ENCODE measurements at places on chromosomes 1 and 21.

- DNase-seq = no peak
Measured at GRCh38 chr1:245800901-245801605, 646.3 kb downstream of the KIF26B start.

- no peak for DNase-seq
Measured at GRCh38 chr1:38005195-38006007, at the start of gene FHL3. TSS of gene FHL3 (minus strand) at chr1:38005514. CDS start at chr1:37999412, 6,102 bp downstream.

DNA sequence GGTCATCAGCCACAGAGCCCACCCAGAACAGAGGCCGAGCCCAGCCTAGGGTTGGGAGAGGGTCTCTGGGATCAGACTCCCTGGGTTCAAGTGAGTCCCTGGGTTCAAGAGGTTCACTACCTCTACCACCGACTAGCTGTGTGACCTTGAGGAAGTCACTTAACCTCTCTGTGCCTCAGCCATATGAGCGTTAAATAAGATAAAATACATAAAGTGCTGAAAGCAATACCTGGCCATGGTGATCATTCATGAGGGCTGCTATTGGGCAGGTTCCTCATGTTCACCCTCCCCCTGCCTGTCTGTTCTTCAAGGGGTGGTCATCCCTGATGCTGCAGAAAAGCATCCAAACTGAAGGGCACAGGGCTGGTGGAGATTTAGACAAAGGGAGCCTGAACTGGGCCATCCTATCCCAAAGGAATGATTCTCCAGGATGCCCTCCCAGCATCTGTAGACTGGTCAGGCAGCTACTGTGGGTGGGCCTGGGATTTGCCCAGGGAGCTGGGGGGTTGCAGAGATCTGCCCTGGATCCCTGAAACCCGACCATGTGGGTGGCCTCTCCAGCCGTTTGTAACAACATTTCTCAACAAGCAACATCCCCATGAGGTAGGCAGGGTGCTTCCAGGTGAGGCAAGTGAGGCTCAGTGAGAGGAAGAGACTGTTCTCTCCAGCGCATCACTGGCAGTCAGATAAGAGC, 196.6 kb downstream of the MATN1 start:
- DNase-seq = no peak

- no peak for DNase-seq
Measured at GRCh38 chr21:37532868-37533780, 166.6 kb downstream of the DYRK1A start.

DNA sequence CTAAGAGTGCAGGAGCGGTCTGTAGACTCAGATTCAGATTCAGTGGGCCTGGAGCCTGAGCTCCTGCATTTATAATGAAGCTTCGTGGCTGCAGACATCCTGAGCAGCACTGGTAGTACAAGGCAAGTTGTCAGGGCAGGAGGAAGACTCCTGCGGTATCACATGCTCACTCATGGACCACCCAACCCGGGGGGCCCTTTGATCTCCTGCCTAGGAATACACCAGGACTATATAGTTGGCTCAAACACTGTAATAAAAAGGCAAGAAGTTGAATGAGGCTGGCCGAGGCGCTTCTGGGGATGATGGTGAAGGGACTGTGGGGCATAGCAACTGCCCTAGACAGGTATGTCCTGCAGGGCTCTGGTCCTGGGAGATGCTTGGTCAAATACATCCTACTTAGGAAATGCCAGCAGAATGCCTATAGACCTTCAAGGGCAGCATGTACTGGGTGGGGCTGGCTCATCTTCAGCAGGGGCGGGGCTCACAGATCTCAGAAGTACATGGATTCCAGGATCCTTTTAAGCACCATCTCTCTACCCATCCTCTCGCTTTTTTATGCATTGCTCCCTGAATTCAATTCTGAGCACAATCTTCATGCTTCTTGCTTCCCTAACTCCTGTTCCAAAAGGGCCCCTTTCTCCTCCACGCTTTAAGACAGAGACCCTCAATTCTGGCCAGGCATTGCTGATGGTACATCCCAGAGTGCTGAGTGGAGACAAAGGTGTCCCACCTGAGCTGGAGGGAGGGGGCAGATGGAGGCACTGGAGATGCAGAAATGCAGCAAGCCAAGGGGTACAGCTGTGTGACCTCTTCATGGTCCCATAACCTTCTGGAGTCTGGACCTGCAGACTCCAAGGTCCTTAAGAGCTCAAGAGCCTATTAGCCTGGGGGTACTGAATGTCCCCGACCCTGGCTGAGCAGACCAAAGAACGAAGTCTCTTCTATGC, 2.1 kb upstream of the RAP1GAP start:
- no peak for DNase-seq

DNA sequence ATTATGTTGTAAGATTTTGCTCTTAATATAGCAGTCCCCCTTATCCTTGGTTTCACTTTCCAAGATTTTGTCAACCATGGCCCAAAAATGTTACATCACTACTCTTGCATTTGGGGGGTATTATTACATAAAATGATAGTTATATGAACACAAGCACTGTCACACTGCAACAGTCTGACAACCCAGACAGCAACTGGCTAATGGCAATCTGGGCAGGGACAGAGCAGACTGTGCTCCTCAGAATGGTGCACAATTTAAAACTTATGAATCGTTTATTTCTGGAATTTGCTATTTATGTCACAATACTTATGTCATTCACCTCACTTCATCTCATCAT, 2.1 kb upstream of the IVNS1ABP start:
- no peak for DNase-seq

GRCh38 chr21:35145626-35146233, 96.6 kb upstream of the RUNX1 start:
- no peak for DNase-seq

DNA sequence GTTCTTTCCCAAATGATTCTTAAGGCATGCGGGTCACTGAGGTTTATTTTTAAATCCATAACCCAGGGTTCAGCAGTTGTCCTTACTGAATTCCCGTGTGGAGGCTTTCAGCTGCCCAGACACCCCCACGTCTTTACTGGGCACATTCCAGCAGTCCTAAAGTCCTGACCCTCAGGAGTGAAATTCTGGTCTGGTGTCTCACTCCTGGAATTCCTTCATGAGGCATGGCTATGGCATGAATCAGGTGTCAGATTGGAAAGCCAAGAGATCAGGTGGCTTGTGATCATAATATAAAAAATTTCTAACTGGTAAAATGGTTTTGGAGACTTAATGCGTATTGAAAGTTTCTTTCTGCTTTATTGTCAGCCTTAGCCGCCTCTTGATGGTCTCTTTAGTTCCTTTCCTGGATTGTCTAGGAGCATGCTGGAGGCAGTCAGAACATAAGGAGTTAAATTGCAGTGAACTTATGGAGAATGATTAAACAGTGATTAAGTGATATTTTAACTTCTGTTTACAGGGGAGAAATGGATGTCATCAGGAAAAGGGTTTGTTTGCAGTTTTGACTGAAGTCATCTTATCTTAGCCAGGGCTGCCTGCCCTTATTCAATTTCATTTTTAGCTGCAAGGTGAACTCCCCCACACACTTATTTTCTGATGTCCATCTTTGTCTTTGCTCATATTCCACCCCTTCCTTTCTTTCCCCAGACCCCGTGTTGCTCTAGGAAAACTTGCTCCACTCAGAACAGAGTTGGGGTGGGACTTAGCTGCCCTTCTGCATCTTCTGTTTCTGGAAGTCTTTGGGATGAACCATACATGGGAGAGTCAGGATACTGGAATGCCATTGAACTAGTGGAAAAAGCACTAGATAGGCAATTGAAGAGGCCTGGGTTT, 25.7 kb upstream of the MACF1 start:
- DNase-seq = no peak

DNA sequence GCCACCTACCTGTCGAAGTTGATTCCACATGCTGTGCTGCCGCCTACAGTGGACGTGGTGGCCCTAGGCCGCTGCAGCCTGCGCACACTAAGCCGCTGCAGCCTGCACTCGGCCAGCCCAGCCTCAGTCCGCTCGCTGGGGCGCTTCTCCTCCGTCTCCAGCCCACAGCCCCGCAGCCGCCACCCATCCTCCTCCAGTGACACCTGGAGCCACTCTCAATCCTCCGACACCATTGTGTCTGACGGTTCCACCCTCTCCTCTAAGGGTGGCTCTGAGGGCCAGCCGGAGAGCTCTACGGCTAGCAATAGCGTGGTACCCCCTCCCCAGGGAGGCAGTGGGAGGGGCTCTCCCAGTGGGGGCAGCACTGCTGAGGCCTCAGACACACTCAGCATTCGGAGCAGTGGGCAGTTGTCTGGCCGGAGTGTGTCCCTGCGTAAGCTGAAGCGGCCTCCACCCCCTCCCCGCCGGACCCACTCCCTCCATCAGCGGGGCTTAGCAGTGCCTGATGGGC, 46.9 kb downstream of the YARS1 start:
- no peak for DNase-seq

DNA sequence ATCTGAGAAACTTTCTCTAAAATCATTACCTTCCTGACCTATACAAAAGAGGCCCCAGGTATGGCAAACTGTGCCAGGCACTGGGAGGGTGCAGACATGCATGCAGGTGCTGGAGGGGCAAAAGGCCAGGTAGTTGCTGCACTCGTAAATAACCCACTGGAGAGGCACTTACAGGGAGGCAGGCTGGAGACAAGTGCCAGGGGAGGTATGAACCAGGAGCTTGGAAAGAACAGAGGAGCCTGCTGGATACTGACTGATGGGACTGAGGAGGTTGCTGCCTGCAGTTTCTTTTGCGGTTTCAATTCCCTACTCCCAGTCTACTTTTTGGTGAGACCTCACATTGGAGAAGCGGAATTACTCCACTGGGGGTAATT, 113.9 kb downstream of the DSCAM start:
- DNase-seq = no peak

- DNase-seq = no peak
Measured at GRCh38 chr1:84174051-84174556, 30.0 kb downstream of the PRKACB start.

DNA sequence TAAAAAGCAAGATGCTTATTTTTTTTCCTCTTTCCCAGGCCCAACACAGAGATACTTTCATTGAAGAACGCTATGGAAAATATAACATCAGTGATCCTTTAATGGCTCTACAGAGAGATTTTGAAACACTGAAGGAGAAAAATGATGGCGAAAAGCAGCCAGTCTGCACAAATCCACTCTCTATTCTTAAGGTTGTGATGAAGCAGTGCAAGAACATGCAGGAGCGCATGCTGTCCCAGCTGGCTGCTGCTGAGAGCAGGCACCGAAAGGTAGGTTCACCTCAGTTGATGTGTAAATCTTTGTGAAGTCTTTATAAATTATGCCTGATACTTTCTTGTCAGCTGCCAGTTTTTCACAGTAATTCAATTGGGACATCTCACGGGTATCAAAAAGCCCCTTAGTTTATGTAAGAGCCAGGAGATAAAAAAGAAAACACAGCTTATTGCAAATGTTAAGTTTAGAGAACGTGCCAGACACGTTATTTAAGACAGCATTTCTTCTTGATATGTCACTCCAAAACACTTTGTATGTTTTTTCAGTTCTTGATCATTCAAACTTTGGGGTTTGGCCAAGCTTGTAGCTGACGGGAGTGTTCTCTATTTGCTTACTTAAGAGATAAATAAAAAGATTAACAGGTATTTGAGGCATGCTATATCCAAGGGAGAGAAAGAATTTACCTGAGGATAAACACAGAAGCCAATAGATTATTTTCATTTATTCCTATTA, 53.1 kb downstream of the CTTNBP2NL start:
- no peak for DNase-seq

DNA sequence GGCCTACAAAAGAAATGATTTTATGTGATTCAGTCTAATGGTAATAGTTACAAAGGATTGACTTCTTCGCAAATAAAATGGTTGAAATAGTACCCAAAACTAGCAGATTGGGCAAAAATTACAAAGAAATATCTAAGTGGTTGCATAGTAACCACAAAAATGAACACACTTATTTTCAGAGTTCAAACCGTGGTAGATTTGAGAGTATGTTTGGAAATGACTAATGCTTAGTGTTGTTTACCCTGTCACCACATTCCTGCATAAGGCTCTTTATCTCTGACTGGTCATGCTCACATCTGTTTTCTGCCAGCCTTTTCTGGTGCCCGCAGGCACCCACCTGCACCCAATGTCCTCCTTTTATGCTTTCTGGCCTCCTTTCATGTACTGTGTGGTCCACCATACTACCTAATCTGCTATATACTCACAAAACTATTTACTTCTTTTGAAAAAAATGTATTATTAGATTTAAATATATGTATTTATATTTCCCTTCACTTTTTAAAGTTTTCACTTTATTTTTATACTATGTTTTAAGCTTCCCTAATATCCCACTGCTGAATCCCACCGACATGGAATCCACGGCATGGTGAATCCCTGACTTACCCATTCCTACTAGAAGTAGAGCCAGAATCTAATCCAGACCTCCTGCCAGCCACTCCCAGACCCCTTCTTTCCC, 30.3 kb downstream of the PTPRC start:
- DNase-seq = no peak

GRCh38 chr1:54798769-54799641, 2.1 kb downstream of the TTC22 start:
- no peak for DNase-seq

GRCh38 chr1:229699613-229700267, 73.7 kb downstream of the URB2 start:
- no peak for DNase-seq

- DNase-seq = no peak
Measured at GRCh38 chr1:160129046-160129445, 13.5 kb downstream of the ATP1A2 start.

DNA sequence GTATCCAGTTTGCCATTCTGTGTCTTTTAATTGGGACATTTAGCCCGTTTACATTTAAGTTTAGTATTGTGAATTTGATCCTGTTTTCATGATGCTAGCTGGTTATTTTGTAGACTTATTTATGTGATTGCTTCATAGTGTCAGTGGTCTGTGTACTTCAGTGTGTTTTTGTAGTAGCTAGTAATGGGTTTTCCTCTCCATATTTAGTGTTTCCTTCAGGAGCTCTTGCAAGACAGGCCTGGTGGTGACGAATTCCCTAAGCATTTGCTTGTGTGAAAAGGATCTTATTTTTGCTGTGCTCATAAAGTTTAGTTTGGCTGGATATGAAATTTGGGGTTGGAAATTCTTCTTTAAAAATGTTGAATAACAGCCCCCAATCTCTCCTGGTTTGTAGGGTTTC, 69.2 kb upstream of the PDC start:
- DNase-seq = no peak

GRCh38 chr1:172398193-172398592, 22.3 kb upstream of the C1orf105 start:
- DNase-seq = no peak

DNA sequence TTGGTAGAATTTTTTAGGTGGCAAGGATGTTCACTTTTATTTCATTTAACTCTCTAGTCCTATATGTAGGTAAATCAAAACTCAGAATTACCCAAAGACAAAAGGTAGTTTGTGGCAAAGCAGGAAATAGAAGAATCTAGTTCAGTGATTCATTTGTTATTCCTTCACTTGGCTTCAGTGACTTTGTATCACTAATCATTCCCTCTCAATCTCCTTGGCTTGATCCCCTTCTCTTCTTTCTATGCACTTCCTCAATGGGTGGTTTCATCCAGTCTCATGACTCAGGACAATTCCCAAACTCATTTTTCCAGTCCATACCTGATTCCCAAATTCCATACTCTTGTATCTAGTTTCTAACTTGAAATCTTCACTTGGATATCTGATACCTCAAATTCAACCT, 64.9 kb downstream of the PRKACB start:
- no peak for DNase-seq

GRCh38 chr1:227213426-227213825, 104.9 kb downstream of the CDC42BPA start:
- DNase-seq = no peak
